ENCODE measurements at places on chromosomes 4 and X.

DNA sequence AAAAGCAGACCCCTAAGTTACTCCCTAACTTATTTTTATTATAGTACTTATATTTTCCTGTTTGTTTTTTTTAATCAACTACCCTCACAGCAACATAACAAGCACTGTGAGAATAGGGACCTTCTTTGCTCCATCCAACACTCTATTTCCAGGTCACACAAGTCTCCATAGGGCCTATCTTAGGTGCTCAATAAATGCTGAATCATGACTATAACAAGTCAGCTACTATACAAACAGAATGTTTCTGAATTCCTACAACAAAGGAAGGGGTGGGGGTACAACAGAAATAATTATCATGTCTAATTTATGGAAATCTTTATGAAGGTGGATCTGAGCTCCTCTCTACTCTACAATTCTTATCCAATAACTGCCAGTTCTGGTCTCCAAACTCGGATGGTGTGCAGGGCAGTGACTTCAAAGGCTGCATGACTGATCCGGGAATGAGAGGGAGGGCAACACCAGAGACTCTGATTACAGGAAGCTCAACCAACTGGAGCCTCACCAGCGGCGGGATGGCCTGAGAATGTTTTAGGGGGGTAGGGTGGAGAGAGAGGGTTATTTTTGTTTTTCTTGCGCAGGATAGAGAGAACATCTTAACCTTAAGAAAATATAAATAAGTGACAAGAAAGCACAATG is 71.1 kb downstream of the HADH start:
- DNase-seq: no peak

GRCh38 chr4:129344058-129344457 is 248.1 kb downstream of the C4orf33 start:
- DNase-seq: no peak

- no peak for DNase-seq
Observed at GRCh38 chrX:129771266-129771995, 8.3 kb upstream of the SASH3 start.

DNA sequence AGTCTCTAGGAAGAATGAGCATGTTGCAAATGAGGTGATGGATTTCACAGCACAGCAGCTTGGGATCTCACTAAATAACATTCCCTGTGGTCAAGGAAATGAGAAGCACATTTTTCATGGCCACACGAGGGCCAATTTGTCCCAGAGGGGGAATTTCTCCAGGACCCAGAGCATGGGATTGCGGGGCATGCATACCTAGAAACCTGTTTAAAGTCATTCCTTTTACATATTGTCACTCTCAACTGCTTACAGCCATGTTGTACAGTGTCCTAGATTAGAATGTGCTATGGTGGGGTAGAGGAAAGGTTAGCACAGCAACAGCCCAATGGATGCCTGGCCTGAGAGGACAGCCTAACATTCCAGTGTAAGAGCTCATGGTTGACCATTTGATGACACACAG is 37.4 kb upstream of the NLGN4X start:
- no peak for DNase-seq

DNA sequence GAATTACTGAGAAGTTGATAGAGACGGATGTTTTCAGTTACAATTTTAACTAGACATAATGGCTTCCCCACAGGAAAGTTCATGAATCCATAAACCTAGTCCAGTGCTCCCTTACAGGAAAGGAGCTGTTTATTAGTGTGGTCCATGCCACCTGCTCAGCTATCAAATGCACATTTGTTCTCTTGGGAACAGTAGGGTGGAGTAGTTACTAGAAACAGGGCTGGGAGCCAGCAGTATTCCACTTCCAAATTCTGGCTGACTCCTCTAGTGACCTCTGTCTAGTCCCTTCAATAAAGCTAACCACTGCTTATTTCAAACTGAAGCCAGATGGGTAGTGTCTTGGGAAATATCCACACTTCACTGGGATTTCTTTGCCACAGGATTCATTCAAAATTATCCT is 88.4 kb upstream of the TLL1 start:
- DNase-seq: no peak

GRCh38 chr4:15164571-15164970 is 162.3 kb downstream of the CPEB2 start:
- no peak for DNase-seq

DNA sequence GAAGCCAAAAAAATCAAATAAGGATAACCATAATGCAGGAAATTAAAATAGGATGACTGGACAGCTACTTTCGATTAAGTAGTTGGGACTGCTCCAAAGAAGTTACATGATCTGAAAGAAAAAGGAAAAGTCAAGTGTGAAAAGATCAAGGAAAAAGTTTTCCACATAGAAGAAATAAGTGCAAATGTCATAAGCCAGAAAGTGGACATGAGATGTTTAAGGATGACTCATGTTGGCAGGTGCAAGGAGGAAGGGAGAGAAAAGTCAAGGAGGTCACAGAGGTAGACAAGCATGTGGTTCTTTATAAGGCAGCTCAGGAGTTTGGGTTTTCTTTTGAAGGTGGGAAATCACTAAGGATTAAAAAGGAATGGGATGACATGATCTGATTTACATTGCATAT is 89.8 kb upstream of the GPRIN3 start:
- no peak for DNase-seq

DNA sequence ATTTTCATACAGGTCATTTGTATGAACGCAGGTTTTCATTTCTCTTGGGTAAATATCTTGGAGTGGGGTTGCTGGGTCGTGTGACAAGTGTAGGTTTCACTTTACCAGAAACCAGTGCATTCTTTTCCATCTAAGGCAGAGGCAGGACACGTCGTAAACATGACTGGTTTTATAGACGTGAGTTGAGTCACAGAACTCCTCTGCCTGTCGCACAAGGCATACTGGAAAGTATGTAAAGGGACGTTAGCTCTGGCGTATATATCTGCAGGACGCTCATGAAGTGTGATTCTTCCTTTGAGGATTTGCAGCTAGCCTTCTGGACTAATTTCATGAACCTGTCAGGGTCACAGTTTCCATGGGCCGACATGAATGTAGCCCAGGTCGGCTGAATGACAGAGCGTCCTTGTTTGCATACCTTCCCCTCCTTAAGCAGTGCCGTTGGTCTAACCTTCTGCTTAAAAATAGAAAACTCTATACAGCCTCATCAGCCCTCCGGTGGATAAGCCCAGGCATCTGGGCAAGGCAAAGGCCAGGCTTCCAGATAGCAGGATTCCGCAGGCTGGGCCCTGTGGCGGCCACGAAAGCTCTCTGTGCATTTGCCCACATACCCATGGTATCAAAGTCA is 106.0 kb downstream of the GPR143 start:
- no peak for DNase-seq

DNA sequence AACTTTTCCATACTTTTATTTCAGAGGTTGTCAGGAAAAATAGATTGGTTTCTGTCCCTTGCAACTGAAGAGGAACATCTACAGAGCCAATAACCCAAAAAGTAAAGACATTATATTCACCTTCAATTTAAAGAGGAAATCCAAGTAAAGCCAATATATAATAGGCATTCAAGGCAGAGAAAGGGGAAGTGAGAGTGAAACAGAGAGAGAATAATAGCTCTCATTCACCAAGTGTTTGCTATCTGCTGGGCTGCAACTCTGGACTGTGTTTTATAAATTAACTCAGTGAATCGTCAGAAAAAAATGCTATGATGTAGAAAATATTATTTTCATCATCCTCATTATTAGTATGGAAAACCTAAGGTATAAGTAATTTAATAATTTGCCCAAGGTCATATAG is 448.5 kb downstream of the TRAM1L1 start:
- no peak for DNase-seq

GRCh38 chr4:150265806-150266205 is 187.6 kb downstream of the DCLK2 start:
- no peak for DNase-seq

DNA sequence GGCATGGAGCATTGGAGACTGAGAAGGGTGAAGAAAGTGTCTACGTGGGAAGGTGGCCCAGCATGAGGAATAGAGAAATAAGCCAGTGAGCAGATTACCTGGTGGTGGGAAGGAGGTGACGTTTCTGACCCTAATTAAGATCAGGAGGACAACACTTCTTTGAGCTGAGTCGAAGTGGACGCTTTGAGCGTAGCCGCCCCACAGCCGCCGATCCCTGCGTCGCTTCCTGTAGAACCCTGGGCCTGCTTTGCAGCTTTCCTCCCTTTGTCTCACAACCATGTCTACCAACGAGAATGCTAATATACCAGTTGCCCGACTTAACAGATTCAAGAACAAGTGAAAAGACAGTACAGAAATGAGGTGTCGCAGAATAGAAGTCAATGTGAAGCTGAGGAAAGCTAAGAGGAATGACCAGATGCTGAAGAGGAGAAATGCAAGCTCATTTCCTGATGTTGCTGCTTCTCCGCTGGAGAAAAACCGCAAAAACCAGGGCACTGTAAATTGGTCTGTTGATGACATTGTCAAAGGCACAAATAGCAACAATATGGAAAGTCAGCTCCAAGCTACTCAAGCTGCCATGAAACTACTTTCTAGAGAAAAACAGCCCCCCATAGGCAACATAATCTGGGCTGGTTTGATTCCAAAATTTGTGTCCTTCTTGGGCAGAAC is 6.4 kb upstream of the ANTXR2 start:
- no peak for DNase-seq

- DNase-seq: no peak
Observed at GRCh38 chr4:133156556-133156955, 7.5 kb downstream of the PCDH10 start.

DNA sequence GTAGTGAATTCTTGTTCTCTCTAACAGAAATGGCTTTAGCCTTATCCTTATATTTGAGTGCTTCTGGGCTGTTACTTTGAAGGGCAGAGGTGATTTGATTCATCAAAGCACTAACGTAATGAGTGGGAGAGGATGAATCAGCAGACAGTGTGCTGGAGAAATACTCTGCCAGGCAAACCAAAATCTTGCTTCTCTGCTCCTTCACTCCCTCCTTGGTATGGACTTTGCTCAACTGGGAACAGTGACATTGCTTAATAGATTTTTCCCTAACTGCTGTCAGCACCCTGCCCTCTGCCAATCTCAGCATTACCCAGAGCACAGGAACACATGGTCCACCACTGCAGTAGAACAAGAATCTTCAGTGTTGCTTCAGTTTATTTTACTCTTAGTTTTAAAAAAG is 56.0 kb downstream of the PDLIM5 start:
- DNase-seq: no peak

DNA sequence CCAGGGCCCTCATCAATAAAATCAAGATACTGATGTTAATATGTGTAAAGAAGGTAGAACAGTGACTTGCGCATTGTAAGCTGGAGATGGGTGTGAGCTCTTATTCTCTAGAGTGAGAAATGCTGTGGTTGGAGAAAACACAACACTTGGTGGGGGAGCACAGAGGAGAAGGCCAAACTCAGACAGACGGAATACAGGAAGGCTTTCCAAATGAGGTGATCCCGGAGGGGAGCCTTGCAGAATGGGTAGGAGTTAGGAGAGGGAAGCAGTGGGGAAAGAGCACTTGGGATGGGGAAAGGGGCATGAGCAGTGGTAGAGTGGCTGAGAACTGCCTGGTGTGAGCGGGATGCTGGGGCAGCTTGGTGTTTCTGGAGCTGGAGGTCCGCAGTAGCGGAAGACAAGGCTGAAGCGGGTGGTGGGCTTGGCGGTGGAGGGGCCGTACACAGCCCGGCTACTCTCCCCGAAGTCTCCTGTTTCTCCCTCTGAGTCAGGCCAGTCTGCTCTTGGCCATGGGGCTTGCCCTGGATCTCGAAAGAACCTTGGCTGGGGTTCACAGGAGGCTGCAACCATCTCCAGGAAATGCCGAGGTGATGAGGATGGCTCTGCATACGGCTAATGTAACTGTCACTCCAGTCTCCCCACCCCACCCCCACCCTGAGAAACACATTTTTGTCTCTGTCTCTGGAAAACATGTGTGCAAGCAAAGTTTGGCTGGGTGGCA is 11.3 kb upstream of the PLAC1 start:
- no peak for DNase-seq

- no peak for DNase-seq
Observed at GRCh38 chr4:23789762-23790161, 100.1 kb downstream of the PPARGC1A start.

DNA sequence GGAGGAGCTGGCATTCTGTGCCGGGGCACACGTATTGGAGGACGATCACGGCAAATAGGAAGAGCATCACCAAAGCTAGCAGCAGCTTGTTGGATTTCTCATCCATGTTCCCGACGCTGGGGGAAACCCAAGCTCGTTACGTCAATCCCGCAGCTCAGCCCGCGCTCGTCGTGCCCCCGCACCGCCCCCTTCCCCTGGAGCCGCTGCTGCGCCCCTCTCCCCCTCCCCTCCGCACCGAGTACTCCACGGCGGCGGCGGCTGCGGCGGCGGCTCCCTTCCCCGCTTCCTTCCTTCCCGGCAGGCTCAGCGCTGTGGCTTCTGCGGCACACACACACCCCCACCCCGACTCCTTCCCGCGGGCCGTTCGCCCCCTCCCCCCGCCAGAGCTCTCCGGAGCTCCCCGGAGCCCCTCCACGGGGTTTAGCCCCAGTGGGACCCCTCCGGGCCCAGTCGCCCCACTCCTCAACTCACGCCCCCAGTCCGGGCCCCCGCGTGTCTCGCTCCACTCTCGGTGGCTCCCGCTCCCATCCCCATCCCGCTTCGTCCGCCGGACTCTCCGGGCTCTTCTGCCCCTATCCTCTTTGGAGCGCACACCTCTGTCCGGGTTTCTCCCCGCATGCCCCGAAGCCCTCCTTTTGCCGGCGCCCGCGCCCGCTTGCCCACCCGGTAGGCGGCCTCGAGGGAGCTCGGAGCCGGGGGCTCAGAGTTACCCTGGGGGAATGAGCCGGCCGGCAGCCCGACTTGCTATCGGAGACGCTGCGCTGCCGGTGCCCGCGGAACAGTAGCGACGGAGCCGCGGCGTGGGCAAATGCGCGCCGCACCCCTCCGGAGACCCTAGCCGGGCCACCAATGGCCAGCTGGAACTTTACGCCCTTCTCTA is 978 bp downstream of the HS6ST2 start:
- DNase-seq: no peak

- no peak for DNase-seq
Observed at GRCh38 chr4:13542577-13543031, 1.7 kb downstream of the NKX3-2 start.

- DNase-seq: no peak
Observed at GRCh38 chrX:134547047-134547679, 87.2 kb downstream of the HPRT1 start.

GRCh38 chr4:40367451-40367850 is 32.3 kb downstream of the CHRNA9 start:
- DNase-seq: no peak

GRCh38 chr4:70991596-70991995 is 1.9 kb upstream of the DCK start:
- DNase-seq: no peak

GRCh38 chrX:49237060-49237459 is 1.8 kb downstream of the CCDC22 start:
- no peak for DNase-seq

DNA sequence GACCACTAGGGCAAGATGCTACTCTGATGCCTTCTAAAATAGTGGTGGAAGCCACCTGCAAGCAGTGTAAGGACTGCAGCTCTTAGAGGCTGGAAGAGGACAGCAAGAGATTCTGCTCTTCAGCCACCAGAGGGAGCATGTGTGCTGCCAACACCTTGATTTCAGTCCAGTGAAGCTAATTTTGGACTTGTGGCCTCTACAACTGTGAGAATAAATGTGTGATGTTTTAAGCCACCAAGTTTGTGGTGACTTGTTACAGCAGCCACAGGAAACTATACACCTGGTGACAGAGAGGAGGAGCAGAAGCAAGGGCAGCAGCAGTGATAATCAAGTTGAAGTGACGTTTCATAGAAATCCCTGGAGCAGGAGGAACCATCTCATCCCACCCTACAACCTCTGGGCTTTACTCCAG is 55.9 kb downstream of the FGFBP1 start:
- no peak for DNase-seq

Measured in T-helper 1 cell (primary cell).